ENCODE measurements at places on chromosomes 3 and 15. TPM values are rescaled to one million over a fixed set of nuclear protein-coding genes. Genes with fewer than 3 reads are reported as not detected.

The HLTF gene
- 81.1 TPM for total RNA-seq

The CHRNA3 gene
- 0.37 TPM for total RNA-seq

The ZBED2 gene
- total RNA-seq, result not detected

The LMOD3 gene
- total RNA-seq, result not detected

The CLK3 gene
- total RNA-seq, result 18.6 TPM

The COLQ gene
- 0.68 TPM for total RNA-seq

The TRH gene
- total RNA-seq, result not detected

The HDC gene
- not detected for total RNA-seq

The PPP1R14D gene
- not detected for total RNA-seq

The ITIH1 gene
- total RNA-seq, result not detected

The NDN gene
- 1.9 TPM for total RNA-seq

The SEMA6D gene
- not detected for total RNA-seq

The NEO1 gene
- 0.81 TPM for total RNA-seq

The CA12 gene
- total RNA-seq, result 3.8 TPM

The AHSG gene
- total RNA-seq, result not detected

The TRIM42 gene
- not detected for total RNA-seq

DNA sequence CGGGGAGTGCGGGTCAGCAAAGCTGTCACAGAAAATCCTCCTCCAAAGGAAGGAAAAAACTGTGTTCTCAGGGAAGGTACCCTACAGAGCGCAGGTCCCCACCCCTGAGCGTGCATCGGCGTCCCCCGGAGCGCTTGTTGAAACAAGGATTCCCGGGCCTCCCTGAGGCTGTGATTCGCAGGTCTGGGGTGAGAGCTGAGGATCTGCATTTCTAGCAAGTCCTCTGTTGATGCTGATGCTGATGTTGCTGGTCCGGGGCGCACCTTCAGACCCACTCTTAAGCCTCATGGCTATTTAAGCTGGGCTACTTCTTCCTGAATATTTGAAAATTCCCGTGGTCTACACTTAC lies 226.2 kb upstream of the IGF1R start:
- DNase-seq, result no peak

- no peak for DNase-seq
Observed at GRCh38 chr3:40397129-40397528, 10.1 kb downstream of the ENTPD3 start.

GRCh38 chr3:82942041-82942440 lies 1180.6 kb upstream of the GBE1 start:
- DNase-seq, result no peak

DNA sequence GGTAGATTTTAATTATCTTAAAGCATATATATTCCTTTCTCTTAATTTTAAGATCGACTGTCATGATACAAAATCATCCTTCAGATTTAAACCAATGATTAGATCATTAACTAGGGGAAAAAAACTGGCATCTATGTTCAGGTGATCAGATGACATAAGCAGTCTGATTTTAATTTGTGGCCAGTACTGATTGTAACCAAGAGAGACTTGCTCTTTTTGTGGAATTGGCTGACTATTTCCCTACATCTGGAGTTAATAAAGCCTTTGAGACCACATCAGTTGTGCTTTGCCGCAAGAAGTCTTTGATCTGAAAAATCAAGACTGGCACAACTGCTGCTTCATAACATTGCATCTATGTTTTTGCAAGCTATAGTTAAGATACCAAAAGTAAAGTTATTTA lies 148.4 kb upstream of the CGNL1 start:
- no peak for DNase-seq

- no peak for DNase-seq
Observed at GRCh38 chr3:71511037-71511436, 72.5 kb downstream of the FOXP1 start.

GRCh38 chr15:38620098-38620497 lies 55.5 kb upstream of the RASGRP1 start:
- peak; percentile 82 for DNase-seq

- DNase-seq, result no peak
Observed at GRCh38 chr15:58440158-58440910, 8.5 kb downstream of the LIPC start.

DNA sequence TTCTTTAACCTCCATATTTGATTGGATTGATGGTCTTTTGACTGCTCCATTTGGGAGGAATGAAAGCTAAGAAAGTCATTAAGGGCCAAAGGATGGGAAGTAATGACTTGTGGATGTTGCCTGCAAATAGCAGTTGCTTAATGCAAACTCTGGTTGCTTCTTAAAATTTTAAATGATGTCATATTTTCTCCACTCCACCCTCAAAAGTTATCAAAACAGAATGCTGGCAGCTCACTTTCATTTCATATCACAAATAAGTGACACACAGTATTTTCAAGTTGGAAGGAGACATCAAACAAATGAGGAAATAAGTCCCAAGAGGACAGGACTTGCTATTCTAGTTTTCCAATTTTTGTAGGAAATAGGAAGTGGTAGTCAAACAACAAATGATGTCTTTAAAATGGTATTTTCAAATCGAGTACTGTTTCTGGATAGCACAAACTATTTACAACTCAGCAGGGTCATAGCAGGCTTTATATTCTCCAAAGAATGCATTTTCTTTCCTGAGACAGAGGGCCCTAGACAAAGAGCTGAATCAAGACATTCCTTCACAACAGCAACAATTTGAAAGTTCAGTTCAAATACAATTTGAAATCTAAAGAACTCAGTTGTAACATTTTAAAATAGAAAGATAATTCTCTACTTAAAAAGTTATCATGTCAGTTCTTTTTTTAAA lies 165.1 kb upstream of the UBE2E1 start:
- no peak for DNase-seq

- no peak for DNase-seq
Observed at GRCh38 chr3:178768072-178768864, 232.0 kb downstream of the KCNMB2 start.

GRCh38 chr3:21185816-21186314 lies 565.1 kb downstream of the ZNF385D start:
- DNase-seq, result no peak

DNA sequence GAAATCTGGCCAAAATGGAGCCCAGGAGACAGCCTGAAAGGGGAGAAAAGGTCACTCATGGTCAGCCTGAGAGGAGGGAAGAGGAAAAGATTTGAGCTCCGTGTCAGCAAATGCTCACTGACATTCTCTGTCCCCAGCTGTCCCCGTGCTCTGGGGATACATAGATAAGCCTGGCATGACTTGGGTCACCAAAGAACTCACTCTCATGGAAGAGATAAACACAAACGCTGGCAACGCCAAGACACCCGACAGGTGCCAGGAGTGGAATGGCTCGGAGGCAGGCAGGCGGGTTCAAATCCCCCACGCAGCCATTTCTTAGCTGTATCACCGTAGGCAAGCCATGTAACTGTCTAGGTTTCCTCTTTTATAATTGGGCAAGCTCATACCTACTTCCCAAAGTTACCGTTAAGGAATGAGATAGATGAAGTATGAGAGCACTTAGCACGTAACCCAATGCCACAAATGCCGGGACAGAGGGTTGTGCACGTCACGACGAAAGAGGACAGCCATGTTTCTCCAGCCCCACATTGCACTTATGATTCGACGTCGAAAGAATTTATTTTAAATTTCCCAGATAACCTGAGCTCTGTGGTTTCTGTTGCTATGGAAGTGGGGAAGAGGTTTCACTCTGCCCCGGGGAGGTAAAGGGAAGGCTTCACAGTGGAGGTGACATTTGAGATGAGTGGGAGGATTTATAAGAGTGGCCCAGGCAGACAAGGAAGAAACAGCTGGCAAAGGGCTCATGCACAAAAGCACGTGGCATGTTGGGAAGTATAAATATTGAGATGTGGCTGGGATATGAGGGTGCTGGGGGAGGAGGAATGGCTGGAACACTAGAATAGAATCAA lies 41.4 kb upstream of the TSEN2 start:
- no peak for DNase-seq

- no peak for DNase-seq
Observed at GRCh38 chr3:97074546-97074945, 260.2 kb downstream of the EPHA6 start.

GRCh38 chr3:137325170-137325569 lies 367.4 kb downstream of the IL20RB start:
- no peak for DNase-seq

DNA sequence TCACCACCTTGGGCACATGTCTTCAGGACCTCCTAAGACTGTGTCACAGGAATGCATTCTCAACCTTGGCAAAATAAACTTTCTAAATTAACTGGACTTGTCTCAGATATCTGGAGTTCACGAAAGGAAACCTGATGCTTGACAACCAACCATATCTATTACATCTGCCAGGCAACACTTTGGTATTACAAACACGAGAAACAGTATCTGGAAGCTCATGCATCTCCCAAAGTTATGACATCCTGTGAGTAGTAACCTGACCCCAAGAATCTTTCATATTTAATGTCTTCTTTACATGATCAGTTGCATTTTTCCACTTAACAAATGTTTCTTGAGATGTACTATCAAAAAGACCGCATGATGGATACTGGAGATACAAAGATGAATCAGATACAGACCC lies 465.3 kb upstream of the AGTR1 start:
- DNase-seq, result no peak

- no peak for DNase-seq
Observed at GRCh38 chr15:85443046-85443445, 62.6 kb downstream of the AKAP13 start.

GRCh38 chr3:37115446-37115845 lies 58.9 kb downstream of the LRRFIP2 start:
- DNase-seq, result no peak

GRCh38 chr3:156816794-156817645 lies 9.1 kb upstream of the LEKR1 start:
- DNase-seq, result peak; percentile 78

DNA sequence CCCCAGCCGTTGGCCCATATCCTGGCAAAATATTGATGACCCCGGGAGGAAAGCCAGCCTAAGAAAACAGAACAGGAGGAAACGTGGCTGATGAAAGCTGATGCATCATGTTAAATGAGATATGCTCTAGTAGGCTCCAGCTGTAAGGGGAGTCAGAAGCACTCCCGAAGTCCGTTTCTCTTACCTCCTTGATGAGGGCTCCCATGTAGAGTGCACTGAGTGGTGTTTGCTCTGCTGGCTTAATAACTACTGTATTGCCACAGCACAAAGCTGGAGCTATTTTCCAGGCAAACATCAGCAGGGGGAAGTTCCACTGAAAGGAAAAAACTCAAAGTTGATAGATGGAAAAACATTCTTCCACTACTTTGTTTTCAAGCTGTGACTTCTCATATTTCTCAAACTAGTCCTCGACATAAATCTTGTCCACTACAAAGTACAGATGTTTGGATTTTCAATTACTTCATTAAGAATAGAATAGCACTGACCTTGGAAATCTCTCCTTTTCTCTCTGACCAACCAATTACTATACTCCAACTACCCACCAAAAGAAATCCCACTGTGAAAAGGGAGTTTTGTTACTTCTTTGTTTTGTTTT lies 72.7 kb downstream of the ALDH1A2 start:
- no peak for DNase-seq

GRCh38 chr3:123337948-123338619 lies 110.8 kb downstream of the ADCY5 start:
- DNase-seq, result no peak

- no peak for DNase-seq
Observed at GRCh38 chr3:74844428-74844827, 230.0 kb upstream of the CNTN3 start.

DNA sequence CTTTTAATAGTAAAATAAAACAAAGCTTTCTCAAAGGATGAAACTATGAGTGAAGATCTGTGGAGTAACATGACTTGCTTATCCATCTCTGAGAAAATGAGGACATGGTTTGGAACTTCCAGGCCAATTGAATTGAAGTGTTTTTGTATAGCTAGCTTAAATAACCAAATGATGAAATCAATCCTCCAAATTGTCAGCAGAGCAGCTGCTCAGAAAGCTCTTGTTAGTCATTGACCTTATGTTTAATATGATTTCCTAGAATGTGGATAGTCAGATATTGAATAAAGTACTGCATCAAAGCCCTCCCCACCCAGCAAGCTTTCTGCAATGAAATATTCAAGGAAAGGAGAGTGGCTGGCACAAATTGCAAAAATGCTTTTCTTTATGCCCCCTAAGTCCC lies 437.2 kb downstream of the MFSD1 start:
- no peak for DNase-seq

DNA sequence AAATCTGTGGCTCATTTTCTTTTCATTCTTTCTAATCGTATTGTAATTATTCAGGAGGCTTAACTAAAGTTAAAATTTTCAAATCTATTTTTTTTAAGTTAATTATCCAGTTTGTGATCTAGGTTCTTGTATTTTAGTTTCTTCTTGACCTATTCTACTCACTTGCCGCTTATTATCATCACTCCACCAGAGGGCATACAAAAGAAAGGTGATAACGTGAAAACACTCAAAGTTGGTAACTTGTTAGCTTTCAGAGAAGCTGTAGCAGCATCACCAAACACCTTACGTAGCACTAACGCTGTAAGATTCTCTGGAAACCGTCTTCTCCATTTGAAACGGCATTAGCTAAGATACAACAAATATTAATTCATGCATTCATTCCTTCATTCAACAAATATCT lies 4.8 kb downstream of the GNB4 start:
- DNase-seq, result peak; percentile 9

GRCh38 chr3:179558742-179559364 lies 3.9 kb upstream of the ACTL6A start:
- peak; percentile 60 for DNase-seq
